ENCODE measurements at places on chromosomes 2 and 18. TPM values are rescaled to one million over a fixed set of nuclear protein-coding genes. Genes with fewer than 3 reads are reported as not detected.

DNA sequence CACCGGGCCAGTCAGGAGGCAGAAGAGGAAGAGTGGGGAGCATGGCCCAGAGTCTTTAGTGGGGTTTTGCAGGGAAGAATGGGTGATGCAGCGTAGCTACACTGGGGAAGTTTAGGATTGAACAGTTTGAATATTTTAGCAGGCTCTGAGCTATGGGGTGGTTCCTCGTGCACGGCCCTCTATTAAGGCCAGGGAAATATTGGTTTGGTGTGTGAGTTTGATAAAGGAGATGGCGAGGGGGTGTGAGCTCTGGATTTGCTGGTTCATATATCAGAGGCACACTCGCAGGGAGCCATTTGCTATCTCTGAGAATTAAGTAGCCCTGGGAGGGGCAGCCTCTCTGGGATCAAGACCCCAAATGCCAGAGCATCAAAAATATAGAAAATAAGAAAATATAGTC is 50.1 kb downstream of the BOLA3 start:
- no peak for DNase-seq

- DNase-seq, result no peak
Measured at GRCh38 chr2:195574312-195574711, 82.7 kb upstream of the SLC39A10 start.

DNA sequence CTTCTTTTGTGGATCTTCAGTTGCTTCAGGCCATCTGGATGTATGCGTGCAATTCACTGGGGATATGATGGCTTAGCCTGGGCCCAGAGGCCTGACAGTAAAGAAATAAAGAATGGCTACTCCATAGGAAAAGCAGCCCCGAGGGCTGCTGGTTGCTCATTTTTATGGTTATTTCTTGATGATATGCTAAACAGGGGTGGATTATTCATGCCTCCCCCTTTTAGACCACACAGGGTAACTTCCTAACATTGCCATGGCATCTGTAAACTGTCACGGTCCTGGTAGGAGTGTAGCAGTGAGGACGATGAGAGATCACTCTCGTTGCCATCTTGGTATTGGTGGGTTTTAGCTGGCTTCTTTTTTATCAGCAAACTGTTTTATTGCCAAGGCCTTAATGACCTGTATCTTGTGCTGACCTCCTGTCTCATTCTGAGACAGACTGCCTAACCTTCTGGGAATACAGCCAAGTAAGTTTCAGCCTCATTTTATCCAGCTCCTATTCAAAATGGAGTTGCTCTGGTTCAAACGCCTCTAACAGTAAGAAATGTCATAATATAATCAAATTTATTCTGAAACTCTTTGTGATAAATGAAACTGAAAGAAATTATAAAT is 60.5 kb downstream of the DSEL start:
- no peak for DNase-seq

DNA sequence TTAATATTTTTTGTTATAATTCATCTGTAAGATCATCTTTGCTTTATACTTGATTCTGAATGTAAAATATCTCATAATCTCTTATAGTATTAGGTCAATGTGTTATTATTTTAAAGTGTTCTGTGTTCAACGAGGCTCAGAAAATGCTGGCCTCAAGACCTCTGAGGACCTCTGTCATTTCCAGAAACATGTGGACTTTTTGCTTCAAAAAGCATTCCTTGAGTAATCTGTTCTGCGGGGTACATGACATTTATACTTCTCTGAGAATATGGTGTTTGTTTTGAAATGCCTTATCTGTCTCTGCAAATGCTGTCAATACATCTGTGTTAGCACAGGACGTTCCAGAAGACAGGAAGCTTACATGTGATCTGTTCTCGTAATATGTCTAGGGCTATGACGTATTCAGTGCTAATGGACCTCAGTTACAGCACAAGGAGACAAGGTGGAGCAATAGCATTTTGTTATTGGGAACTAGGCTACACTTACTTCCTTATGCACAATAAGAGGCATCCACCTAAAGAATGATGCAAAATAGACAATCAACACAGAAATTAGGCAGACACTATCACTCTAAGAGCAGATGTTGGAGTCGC is 37.6 kb upstream of the IL1RL1 start:
- no peak for DNase-seq

GRCh38 chr2:26585966-26586365 is 55.2 kb downstream of the CIB4 start:
- peak; percentile 38 for DNase-seq

- DNase-seq, result no peak
Measured at GRCh38 chr18:54222922-54223567, 1.4 kb downstream of the MBD2 start.

DNA sequence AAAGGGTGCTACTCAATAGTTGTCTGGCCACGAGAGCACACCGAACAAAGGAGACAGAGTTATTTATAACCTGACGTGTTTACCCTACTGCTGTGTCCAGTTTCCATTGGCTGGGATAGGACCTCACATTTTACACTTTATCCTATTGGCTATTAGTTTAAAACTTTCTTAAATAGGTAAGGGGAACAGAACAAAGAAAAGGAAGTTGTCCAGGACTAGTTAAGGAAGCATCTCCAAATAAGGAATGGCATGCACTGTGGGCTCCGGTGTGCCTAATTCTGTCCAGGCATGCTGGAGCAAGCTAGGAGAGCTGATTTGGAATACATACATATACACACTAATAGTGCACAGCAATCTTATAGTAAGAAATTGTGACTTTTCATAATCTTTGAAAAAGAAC is 72.2 kb downstream of the CAB39 start:
- DNase-seq, result no peak

DNA sequence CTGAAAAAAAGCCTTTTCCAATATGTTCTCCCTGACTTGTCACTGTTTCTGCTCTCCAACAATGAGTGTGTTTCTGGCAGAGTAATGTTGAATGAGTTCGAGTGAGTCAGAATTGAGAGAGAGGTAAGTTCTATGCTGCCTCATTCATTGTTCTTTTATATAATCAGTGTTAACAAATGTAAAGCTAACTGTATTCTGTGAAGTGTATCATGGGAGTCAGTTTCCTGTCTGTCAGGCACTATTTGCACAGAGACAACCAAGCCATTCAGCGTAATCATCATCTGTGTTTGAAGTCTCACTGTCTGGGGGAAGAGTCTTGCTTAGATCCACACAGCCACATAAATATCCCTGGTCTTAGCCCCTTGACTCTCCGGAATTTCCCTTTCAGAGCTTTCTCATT is 22.0 kb upstream of the UPP2 start:
- DNase-seq, result no peak

- DNase-seq, result peak; percentile 33
Measured at GRCh38 chr2:30262716-30263309, 31.5 kb downstream of the LBH start.

DNA sequence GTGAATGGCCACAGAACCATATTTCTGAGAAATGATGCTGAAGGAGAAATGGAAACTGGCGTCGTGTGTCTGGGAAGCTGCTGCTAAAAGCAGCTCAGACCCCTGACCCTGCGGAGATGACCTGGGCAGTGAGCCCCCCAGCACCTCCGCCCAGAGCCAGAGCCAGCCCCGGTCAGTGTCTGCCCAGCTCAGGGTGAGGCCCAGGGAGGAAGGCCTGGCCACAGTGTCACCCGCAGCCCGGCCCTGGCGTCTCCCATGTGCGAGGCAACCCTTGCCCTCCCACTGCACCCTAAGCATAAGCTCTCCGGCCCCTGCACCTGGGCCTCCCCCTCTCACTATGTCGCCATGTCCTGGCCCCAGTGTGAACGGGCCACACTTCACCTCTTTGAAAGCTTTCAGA is 502.8 kb downstream of the EIPR1 start:
- no peak for DNase-seq

DNA sequence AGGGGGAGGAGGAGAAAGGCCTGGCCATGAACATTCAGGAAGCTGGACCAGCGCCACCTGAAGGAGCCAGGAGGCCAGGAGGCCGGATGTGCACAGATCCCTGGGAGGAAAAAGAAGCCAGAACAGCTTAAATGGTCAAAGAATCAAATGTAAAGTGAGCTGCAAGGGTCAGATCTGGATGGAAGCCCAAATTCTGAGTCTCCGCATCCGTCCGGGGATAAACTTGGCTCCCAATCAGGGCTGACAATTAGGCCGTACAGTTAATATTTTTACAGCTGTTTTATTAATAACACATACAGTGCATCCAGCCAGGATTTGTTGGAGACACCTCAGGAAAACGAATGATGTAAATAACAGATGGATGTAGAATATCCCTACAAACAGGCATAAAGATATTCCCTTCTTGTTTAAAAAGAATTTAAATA is 495.1 kb upstream of the TCF4 start:
- peak; percentile 78 for DNase-seq

The HJURP gene
- not detected for total RNA-seq

The LOXL3 gene
- 2.8 TPM for total RNA-seq

The TRPM8 gene
- total RNA-seq, result 0.73 TPM

The ARMC9 gene
- total RNA-seq, result 3.9 TPM

The LYG2 gene
- not detected for total RNA-seq
